ENCODE measurements at places on chromosomes 1 and 21.

DNA sequence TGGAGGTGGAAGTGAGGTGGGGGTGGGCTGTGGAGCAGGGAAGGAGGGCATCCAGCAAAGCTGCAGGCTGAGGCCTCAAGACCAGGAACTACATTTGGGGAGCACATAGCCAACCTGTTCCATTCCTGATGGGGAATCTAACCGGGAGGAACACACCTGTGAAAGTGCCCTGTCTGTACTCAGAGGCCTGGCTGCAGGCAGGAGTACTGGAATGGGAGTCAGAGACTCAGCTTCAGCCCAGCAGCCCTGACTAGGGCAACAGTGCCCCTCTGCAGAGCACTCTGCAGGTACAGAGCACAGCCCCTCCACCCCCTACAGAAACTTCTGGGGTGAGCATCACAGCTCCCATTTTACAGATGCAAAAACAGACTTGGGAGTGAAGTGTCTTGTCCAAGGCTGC is 126.4 kb downstream of the DMRTB1 start:
- no peak for DNase-seq

- no peak for DNase-seq
Observed at GRCh38 chr1:62336638-62336994, 17.4 kb upstream of the KANK4 start.

DNA sequence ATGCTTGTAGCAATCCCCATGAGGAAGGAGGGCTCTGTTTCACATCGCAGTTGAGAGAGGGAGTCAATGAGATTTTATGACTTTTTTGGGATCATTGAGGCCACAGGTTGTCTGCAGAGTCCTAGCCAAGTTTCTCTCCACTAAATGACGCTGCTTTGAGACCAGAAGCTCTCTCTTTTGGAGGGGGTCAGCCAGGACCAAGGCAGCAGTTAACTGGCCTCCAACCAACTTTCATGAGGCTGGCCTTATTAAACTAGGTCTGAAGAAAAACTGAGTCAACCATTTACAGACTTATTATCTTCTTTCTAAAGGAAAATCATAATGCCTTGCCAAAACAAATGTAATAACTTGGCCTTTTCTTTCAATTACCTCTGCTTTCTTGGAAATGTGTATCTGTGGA is 8.6 kb downstream of the WLS start:
- DNase-seq, result no peak

- DNase-seq, result no peak
Observed at GRCh38 chr21:25759573-25759972, 24.8 kb downstream of the GABPA start.

DNA sequence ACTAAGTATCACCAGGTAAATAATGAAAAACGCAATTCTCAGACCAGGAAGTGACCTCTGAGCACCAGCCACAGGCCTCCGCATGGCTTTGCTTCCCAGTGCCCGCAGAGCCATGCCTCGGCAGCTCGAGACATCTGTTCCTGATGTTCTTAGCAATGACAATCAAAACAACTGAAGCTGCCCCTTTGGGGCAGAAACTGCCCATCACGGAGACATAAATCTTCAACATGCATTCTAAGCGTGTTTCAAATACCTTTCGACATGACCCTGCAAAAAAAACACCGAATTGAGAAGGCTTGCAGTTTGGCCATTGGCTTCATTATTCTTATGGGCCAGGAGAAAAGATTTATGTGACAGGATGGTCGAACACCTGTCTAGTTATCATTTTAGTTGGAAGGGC is 5.8 kb upstream of the RAP1GAP start:
- no peak for DNase-seq

DNA sequence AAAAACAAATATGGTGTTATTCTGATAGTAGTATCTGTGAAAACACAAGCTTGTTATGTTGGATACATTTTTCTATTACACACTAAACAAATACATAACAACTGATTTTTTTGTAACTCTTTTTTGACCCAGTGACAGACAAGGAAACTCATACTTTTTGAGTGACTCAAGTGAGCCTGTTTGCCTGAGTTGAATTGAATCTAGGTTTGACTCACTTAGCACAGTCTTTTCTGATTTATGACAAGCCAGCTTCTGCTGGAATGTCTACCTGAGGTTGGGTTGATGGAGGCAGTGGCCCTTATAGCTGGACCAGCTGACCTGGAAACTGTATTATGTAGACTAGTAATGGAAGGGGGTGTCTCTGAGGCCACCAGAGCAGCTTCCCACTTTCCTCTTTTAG is 4.2 kb upstream of the CLCA4 start:
- no peak for DNase-seq

- no peak for DNase-seq
Observed at GRCh38 chr1:53574621-53575020, 115.4 kb downstream of the DMRTB1 start.

DNA sequence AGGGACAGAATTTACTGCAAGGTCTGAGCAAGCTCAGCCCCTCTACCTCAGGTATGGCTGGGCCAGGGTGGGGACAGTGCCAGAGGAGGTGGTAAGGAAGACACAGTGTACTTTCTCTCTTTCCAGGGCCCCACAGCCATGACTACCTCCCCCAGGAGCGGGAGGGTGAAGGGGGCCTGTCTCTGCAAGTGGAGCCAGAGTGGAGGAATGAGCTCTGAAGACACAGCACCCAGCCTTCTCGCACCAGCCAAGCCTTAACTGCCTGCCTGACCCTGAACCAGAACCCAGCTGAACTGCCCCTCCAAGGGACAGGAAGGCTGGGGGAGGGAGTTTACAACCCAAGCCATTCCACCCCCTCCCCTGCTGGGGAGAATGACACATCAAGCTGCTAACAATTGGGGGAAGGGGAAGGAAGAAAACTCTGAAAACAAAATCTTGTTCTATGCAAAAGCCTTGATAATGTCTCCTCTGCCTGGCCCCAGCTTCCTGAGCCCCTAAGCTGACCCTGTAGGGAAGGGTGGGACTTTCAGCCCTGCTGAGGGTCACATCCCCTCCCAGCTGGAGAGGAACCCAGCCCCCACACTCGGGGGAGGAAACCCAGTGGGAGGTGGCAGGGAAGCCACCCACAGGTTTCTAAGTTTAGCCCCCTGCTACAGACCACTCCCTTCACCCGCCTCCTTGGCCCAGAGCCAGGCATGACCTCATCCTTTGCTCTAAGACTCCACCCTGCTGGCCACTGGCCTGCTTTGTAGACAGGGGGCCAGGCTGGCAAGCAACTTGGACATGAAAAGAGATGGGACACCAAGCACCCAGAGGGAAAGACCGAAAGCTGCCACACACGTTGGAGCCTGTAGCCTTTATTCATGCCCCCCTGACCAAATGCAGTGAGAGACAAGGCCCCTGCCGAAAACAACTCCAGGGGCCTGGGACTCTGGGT is 6.4 kb downstream of the RHOC start:
- peak; percentile 83 for DNase-seq

GRCh38 chr1:38500352-38500751 is 359.2 kb downstream of the RRAGC start:
- no peak for DNase-seq

GRCh38 chr1:225877580-225877979 is 4.6 kb downstream of the TMEM63A start:
- peak; percentile 62 for DNase-seq

- peak; percentile 37 for DNase-seq
Observed at GRCh38 chr1:160836561-160836960, 26.1 kb downstream of the CD244 start.

DNA sequence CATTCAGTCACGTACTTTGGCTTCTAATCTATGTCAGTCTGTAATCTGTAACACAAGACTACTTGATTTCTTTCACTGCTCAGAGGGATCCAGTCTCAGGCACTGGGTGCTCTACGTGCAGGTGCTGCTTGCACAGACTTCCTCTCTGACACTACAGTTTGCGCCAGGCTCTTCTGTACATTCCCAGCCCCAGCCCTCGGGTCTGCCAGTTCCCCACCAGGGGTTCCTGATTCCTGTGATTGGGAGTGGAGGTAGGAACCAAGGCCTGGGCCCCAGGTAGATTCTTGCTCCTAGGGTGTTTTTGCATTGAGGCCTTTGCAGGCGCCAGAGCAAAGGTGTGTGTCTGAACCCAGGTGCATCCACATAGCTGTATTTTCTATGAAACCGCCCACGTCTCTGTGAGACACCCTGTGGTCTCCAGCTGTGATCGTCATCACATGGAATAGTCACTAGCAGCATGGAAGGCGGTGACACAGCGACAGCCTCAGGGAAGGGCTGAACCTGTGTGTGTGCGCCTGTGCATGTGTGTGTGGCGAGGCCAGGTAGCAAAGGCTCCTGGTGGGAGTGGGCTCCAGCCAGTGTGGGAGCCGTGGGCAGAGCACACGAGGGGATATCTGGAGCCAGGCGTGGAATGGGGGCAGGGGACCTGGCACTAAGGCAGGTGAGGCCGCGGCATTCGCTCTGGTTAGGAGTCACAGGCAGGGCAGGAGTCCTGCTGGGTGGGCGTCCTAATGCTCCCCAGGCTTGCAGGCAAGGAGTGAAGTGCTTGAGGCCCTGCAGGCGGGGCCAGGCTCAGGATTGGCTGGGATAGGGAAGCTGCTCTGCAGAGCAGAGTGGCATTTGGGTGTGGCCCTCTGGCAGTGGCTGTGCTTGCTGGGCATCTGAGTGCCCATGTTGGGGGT is 5.2 kb downstream of the GJC2 start:
- no peak for DNase-seq

DNA sequence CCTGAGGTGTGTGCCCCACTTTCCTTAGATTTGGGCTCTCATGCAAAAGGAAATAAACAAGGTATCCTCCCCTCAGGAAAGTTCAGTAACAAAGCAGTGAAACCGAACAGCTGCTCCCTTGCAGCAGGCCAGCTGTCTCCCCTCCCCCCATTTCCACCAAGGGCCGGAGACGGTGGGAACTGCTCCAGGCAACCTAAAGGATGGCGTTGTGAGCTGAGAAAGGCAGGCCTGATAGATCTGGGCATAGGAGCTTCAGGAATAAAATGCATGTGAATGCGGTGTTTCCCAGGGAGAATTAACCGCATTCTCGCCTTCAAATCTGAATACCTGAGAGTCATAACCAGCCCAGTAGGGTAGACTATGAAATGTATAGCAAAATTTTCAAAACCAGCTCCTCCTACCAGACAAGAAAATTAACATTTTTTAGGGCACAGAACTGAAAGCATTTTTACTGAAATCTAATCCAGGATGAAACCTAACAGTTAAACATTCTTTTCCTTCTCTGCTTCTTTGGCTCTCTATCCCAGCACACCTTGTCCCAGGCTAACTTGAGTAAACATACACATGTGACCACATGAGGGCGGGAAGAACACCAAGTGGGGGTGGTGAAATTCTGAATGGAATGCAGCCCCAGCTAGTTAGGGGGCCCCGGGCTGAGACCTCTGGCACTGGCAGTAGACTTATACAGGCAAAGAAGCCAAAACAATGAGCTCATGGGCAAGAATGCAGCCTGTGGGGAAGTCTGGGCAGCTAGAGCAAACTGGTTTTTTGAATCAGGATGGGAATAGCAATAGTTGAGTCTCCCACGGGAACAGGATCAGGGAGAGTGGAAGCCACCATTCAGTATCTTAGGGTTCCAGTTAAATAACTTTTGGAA is 11.5 kb downstream of the MCL1 start:
- peak; percentile 80 for DNase-seq

DNA sequence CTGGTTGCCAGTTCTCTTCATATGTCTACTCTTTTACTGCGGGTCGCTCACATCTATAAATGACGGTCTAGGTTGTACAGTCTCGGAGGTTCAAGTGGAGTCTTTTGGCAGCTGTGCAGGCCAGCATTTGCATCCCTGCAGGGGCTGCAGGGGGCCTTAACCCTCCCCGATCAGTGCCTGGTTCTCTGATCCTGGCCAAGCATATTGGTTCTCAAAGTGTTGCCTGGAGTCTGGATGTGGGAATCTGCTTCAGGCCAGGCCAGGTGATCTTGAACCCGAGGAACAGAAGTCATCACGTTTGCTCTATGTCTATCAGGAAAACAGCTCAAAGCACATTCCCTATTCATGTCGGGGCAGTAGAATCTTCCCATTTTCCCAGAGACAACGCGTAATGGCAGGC is 21.8 kb downstream of the B3GALT5 start:
- DNase-seq, result no peak

DNA sequence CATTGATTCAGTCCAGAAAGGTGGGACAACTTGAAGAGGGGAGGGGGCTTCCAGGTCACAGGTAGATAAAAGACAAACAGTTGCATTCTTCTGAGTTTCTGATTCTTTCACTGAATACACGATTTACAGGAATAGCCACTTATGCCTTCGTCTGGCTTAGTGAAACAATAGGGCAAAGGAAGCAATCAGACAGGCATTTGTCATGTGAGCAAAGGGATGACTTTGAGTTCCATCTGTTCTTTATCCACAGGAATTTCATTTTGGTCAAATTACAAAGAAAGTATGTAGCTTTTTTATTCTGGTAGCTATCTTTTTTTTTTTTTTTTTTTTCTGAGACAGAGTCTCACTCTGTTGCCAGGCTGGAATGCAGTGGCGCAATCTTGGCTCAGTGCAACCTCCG is 202.5 kb downstream of the TTLL7 start:
- no peak for DNase-seq

DNA sequence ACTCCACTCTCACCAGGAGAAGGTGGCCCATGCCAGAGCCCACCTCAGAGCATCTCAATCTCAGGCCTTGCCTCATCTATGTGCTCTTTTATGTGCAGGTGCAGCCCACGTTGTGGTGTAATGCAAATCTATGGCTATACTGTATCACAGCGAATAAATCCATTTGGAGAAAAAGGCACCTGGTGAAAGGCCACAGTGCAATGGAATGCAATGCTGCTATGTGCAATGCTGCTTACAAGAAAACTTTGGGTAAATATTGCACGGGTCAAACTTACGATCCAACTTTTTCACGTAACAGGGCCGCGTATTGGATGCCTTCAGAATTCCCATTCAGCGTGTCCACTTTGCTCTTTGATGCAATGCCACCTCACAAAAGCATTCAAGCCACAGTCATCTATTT is 13.5 kb downstream of the ZBTB18 start:
- DNase-seq, result no peak

DNA sequence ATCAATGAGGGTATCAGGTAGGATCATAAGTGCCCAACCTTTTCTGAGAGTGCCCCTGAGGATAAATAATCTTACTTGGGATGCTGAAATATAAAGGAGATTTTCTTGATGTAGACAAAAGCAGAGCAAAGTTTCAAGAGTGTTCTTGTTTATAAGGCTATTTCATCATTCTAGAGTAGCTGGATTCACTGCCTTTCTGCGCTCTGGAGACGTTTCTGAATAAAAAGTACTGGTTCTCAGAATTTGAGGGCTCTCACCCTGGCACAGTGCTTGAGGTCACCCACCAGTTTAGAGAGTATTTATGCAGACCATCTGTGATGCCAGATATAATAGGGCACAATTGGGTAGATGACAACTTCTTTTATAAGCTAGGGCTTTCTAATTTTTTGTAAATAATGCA is 103.3 kb downstream of the GDAP2 start:
- no peak for DNase-seq

DNA sequence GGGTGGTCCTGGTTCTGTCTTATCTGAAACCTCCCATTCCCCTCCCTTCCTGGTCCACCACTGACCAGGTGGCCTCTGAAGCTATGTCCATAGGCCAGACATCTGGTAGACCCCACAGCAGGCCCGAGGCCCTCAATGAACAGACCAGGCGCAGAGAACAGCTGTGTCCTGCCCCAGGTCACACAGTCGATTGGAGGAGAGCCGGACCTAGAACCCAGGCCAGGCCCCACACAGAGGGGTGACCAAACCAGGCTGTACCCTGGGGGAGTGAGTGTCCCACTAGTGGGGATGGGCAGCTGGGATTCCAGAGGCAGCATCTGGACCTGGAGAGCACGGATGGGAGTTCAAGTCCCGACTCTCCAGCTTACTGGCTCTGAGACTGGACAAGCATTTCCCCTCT is 29.2 kb downstream of the RNU1-1 start:
- no peak for DNase-seq
